ENCODE measurements at places on chromosomes 2 and 18. TPM values are rescaled to one million over a fixed set of nuclear protein-coding genes. Genes with fewer than 3 reads are reported as not detected.

MEX3C gene
- 67.3 TPM for total RNA-seq

CRYGA gene
- total RNA-seq, result not detected

TUBA4B gene
- 0.13 TPM for total RNA-seq

GPR55 gene
- 1.6 TPM for total RNA-seq

ALK gene
- 0.27 TPM for total RNA-seq

IL36RN gene
- total RNA-seq, result 0.63 TPM

C2orf72 gene
- 112 TPM for total RNA-seq

CTNNA2 gene
- total RNA-seq, result 3.7 TPM

NYAP2 gene
- 1.0 TPM for total RNA-seq

ZNF385B gene
- 2.4 TPM for total RNA-seq

CHRNA1 gene
- total RNA-seq, result 2.5 TPM

DNA sequence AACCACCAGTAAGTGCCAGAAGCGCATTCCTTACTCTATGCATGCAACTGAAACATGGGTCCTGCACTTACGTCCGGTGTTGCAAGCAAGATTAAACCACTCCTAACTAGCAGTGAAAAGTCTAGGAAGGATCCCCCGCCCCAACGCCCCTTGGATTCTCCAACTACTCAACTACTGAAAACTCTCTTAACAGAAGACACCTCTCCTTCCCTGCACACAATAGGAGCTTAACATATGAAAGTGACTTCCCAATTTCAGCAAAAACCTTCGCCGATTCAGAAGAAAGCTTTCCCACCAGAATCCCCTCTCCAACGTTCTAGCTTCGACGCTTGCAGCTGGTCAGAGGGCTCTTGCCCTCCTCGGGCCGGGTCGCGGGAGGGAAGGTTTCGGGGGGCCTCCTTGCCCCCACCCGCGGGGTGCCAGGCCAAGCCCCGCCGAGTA lies 578 bp downstream of the IWS1 start:
- DNase-seq, result peak; percentile 50

GRCh38 chr2:38174646-38175423 lies 98.9 kb upstream of the CYP1B1 start:
- DNase-seq, result peak; percentile 40

DNA sequence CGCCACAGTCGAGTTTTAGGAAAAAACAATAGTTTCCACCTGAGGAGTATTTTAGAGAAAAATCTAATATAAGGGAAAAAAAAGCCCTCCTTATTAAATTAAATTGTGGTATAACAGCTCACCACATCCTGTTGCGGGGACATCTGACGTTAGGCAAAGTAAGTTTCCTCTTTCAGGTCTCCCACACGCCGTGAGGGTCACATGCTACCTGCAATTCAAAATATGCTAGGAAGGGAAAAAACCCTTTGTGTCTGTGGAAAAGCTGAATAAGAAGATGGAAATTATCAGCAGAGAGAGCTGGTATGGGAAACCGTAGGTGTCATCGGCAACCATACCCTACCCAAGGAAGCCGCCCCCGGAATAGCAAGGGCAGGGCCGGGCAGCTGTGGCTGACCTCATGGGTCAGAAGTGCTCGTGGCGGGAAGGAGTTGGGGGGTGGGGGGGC lies 128.0 kb downstream of the NFATC1 start:
- DNase-seq, result no peak

- DNase-seq, result peak; percentile 48
Observed at GRCh38 chr2:14903709-14904374, 271.3 kb downstream of the LRATD1 start.

GRCh38 chr2:64837925-64838641 lies 151.1 kb upstream of the SLC1A4 start:
- no peak for DNase-seq

DNA sequence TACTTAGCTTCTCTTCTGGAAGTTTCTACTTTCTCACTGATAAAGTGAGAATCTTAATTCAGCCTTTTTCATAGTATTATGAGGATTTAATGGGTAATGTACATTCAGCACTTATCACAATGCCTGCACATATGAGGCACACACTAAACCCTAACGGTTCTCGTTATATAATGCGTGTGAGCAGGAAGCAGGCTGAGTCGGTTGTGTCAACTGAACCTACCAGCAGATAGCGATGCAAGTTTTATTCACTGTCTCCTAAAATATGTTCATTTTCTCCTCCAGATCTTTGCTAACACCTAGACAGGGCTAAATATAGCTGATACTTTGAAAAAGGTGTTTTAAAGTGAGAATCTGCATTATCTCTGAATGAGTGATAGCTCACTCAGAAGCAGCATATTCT lies 201.6 kb downstream of the ALPK2 start:
- DNase-seq, result no peak

DNA sequence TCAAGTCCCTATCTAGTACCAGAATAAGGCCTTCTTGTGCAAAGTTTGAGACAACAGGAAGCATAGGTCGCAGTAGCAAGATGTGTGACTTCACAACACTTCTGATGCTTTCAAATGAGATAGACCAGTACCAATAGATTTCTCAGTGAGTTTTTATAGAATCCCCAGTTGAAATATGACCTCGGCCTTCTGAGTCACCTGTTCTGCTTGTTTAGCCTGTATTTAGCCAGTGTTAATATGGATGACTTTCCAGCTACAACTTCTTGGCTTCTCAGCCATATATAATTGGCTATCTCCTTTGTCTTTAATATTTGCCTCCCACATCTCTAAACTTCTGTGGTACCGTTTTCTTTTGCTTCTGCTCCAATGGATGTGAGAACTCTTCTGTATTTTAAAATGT lies 113.8 kb downstream of the KYNU start:
- DNase-seq, result no peak

GRCh38 chr2:181924336-181924735 lies 32.8 kb downstream of the ITPRID2 start:
- no peak for DNase-seq

- DNase-seq, result no peak
Observed at GRCh38 chr2:9135822-9136558, 70.6 kb upstream of the ASAP2 start.

DNA sequence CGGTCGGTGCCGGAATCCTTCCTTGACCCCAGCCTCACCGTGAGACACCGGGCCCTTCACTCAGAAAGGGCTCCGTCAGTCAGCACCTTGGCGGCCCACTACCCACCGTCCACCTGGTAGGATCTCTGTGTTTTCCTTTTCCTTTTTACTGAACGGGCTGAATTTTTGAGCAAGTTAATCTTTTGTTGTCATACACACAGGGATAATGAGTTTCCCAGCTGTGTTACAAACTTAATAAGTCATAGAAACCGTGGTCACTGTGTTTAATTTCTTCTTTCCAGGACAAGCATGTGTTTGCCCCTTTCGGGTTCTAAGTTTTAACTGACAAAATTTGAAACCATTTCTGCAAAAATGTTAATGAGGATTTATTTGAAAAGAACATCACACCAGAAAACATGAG lies 39.0 kb upstream of the TPO start:
- DNase-seq, result no peak

- DNase-seq, result no peak
Observed at GRCh38 chr2:101027852-101028251, 25.8 kb downstream of the RPL31 start.

DNA sequence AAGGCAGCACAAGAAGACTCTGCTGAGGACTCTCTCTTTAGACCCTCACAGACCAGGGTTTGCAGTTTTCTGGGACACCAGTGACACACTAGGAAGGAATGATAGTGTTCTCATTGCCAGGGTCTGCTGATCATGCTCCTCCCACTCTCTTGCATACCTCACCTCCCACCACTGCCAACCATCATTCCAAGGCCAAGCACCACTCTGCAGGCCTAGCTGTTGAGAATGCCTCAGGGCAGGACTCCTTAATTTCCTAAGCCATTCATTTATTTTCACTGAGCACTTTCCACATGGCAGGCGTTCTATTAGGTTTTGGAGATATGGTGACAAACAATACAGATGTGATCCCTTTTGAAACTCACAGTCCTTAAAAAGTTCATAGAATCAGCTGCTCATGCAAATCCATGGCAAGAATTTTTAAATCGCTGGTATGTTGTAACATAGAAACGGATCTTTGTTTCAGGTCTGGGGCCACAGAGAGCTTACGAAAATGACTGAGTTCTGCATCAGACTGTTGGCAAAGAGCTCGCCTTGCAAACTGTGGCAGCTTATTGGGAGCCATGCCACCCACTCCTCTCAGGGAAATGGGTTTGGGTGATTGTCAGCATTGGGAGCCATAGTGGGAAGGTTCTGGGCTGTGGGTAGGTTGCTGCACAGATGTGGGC lies 78.5 kb downstream of the XDH start:
- DNase-seq, result no peak

GRCh38 chr2:45607701-45608100 lies 3.4 kb downstream of the SRBD1 start:
- DNase-seq, result peak; percentile 19

- no peak for DNase-seq
Observed at GRCh38 chr2:9824956-9825720, 18.1 kb upstream of the TAF1B start.

DNA sequence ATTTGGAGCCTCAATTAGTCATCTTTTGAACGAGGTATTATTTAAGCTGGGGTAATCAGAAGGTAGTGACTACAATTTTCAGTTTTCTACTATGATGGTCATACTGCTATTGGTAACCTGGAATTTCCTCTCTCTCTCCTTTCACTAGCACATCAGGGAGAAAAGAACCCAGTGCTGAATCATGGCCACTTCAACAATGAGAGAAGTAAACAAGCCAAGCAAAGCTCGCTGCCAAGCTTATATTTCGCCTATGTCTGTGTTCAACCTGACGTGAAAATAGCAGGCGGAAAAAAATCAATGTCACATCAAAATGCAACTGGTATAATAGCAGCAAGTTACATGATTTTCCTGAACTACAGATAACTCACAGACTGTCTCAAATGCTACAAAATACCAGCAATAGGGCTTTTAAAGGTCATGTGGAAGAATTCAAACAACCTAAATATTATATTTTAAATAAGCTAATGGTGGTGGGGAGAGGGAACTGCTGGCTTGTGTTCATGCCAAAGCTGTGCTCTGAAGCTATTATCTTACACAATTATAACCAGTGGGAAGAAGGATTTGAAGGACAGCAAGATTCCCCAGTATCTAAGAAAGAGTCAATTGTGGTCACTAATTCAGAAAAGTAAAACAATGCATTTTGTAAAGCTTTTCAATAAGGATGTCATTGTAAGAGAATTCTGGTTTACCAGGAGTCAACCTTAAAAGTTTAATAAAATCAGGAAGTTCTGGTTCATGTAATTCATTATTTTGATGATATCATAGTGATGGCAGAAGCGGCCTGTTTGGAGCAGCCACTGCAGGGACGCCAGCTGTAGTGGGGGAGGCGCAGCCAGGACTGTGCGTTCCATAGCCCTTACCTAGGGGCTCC lies 38.0 kb downstream of the RNF152 start:
- DNase-seq, result no peak

Measured in hepatocyte (in vitro differentiated cells).